ENCODE measurements at places on chromosomes 12 and 14. TPM values are rescaled to one million over a fixed set of nuclear protein-coding genes. Genes with fewer than 3 reads are reported as not detected.

The HDAC7 gene
- 17.2 TPM for total RNA-seq

The PPFIA2 gene
- not detected for total RNA-seq

The TAS2R46 gene
- 1.6 TPM for total RNA-seq

The IL22 gene
- not detected for total RNA-seq

Data from NCI-H460 (cell line).